NT2/D1 (cell line): ENCODE measurements at places on chromosomes 4 and X.

- DNase-seq, result no peak
Measured at GRCh38 chrX:21952624-21953023, 12.1 kb downstream of the SMS start.

DNA sequence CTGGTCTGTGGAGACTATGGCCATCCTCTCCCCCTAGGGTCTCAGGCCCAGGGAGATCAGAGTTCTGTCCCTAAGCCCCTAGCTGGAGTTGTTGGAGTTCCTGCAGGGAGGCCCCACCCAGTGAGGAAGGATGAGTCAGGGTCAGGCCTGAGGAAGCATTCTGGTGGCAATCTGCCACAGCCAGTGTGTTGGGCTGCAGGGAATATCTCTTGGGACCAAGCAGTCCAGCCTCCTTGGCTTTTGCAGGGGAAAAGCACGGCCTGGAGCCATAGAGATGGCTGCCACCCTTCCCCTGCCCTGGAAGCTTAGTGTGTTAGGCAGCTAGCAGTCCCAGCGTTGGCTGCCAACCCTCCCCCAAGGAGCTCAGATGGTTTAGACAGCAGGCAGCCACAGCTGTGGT, 202.4 kb downstream of the RTL9 start:
- no peak for DNase-seq

DNA sequence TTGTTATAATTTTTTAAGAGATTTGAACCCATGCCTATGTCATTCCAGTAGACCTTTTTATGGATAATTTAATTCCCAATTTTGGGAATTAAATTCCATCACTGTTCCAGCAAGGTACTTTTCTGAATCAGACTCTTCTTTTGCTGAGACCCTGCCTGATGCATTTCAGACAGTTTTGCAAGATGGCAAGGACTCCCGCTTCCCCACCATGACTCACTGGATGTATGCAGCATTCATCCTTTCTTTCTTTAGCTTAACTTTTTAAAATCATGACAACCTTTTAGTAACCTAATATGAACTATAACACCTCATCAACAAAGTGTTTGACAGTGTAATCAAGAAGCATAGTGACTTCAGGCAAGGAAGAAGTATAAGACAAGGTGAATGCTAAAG, 178.1 kb upstream of the LEF1 start:
- DNase-seq, result no peak

- DNase-seq, result no peak
Measured at GRCh38 chr4:125060376-125060775, 254.4 kb upstream of the FAT4 start.

DNA sequence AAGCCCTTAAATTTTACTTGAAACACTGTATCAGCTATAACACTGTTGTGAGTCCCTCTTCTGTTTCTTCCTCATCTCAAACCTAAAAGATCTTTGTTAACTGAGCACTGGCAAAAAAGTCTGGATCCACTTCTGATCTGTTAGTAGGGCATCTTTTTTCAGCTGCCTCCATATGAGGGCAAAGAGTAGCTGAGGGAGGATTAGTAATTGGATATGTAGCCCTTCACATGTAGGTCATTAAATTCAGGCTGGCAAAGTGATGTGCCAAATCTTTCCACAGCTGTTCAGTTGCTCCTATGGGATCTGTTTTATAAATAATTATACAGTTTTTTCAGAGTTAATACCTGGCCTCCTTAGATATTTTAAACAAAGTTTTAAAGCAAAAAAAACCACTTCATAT, 1.1 kb upstream of the TRMT10A start:
- no peak for DNase-seq

DNA sequence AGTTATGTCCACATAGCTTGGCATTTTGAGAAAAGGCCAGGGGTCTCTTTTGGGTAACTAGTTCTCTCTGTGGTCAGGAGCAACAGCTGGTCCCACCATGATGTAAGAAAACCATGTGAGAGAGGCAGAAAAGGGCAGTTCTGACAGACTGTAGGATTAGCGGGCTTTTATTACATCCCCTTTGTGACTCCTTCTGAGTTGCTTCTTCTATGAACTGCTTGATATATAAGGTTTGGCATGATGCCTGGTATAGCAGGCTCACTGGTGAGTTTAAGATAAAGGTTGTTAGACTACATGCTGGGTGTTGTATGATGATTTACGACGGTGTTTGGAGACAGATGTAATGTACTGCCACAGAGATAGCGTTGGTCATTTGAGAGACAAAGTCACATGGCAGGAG, 2308.1 kb upstream of the AGA start:
- DNase-seq, result no peak
